ENCODE measurements at places on chromosomes 1 and 21. TPM values are rescaled to one million over a fixed set of nuclear protein-coding genes. Genes with fewer than 3 reads are reported as not detected.

Gene BLACAT1
- total RNA-seq = not detected

Gene OR2L2
- 0.46 TPM for total RNA-seq

DNA sequence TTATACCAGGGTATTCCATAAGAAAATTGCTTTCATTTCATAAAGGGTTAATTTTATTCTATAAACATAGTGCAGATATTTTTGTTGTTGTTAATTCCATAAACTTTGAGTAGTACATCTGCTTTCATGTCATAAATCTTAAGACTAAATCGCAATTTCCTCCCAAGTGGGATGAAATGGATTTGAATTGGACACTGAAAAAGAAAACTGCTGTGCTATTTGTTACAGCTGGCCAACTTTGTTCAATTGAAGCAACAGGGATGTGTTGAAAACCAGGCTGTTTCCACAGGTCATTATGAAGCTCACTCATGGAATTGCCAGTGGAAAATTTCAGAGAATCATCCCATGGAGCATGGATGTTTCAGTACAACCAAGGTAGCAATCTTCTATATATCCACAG is 252.5 kb upstream of the RGS18 start:
- no peaks in the 10 kb centered on the region for H3K27me3 ChIP-seq
- no peaks in the 10 kb centered on the region for H3K36me3 ChIP-seq
- no peak overlapping the region for H3K4me3 ChIP-seq
- no peaks in the 10 kb centered on the region for H3K4me1 ChIP-seq
- H3K27ac ChIP-seq = no peak overlapping the region

DNA sequence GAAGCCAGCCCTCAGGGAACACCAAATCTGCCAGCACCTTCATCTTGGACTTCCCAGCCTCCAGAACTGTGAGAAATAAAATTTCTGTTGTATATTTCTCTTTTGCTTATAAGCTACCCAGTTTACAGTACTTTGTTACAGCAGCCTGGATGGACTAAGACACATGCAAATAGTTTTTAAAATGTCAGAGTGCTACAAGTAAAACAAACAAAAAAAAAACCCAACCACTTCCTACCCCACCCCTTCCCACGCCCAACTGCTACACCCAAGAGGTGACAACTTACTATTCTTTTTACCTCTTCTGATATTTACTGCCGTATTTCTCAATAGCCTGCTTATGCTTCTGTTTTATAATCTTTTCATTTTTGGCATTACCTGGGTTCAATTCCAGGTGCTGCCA is 8.6 kb upstream of the SPSB1 start:
- H3K36me3 ChIP-seq = no peaks in the 10 kb centered on the region
- H3K27ac ChIP-seq = no peak overlapping the region
- peak; percentile 35 for DNase-seq
- no peaks in the 10 kb centered on the region for H3K27me3 ChIP-seq

- DNase-seq = no peak
- H3K36me3 ChIP-seq = no peaks in the 10 kb centered on the region
- no peak overlapping the region for H3K27ac ChIP-seq
- no peaks in the 10 kb centered on the region for H3K27me3 ChIP-seq
- H3K4me3 ChIP-seq = no peak overlapping the region
Observed at GRCh38 chr1:86429835-86430234, 5.9 kb downstream of the CLCA2 start.

- H3K4me1 ChIP-seq = no peaks in the 10 kb centered on the region
- no peak overlapping the region for H3K27ac ChIP-seq
- no peak overlapping the region for H3K4me3 ChIP-seq
- H3K36me3 ChIP-seq = no peaks in the 10 kb centered on the region
- H3K27me3 ChIP-seq = no peaks in the 10 kb centered on the region
Observed at GRCh38 chr1:4743978-4744750, 89.8 kb downstream of the AJAP1 start.

Gene RNU1-3
- 2,907 TPM for total RNA-seq

Gene ADAMTS1
- total RNA-seq = not detected

Gene PLEKHO1
- 104 TPM for total RNA-seq

GRCh38 chr1:181044449-181044966 is 10.7 kb downstream of the MR1 start:
- H3K4me3 ChIP-seq = no peak overlapping the region
- no peak for DNase-seq
- no peaks in the 10 kb centered on the region for H3K36me3 ChIP-seq
- no peak overlapping the region for H3K27ac ChIP-seq
- no peaks in the 10 kb centered on the region for H3K27me3 ChIP-seq

Gene TCHH
- 0.02 TPM for total RNA-seq

DNA sequence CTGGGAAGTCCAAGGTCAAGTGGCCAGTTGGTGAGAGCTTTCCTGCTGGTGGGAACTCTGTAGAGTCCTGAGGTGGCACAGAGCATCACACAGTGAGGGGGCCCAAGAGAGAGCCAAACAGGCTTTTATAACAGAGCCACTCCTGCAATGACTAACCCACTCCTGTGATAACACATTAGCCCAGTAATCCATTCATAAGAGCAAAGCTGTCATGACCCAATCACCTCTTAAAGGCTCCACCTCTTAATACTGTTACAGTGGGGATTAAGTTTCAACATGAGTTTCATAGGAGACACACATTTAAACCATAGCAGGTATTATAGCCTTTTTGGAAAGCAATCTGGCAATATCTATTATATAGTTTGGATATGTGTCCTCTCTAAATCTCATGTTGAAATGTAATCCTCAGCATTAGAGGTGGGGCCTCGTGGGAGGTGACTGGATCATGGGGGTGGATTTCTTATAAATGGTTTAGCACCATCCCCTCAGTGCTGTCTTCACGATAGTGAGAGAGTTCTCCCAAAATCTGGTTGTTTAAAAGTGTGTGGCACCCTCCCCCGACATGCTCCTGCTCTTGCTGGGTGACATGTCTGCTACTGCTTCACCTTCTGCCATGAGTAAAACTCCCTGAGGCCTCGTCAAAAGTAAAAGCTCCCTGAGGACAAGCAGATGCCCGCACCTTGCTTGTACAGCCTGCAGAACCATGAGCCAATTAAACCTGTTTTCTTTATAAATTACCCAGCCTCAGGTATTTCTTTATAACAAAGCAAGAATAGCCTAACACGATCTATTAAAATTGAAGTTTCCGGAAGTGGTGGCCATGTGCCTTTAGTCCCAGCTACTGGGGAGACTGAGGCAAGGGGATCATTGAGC is 64.5 kb downstream of the CD58 start:
- DNase-seq = no peak
- H3K27ac ChIP-seq = no peak overlapping the region
- H3K27me3 ChIP-seq = no peaks in the 10 kb centered on the region
- no peaks in the 10 kb centered on the region for H3K36me3 ChIP-seq

DNA sequence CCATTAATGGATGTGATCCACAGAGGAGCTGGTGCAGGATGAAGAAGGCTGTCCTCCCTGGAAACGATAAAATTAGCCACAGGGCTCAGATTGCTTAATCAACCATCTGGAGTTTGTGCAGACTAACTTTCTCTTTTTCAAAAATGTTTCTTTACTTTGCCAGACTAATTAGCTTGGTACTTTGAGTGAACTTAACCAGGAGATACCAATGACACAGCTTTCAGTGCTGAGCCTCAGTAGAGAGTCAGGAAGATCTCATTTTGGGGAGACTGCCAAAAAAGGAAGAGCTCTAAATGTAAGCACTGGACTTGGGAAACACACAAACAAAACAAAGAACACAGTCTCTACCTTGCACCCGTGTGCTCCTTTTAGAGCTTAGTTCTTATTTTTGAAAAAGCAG is 248.1 kb upstream of the DEPDC1 start:
- no peak for DNase-seq
- no peaks in the 10 kb centered on the region for H3K27me3 ChIP-seq
- H3K36me3 ChIP-seq = no peaks in the 10 kb centered on the region
- H3K4me1 ChIP-seq = no peaks in the 10 kb centered on the region

Gene C1orf74
- total RNA-seq = 1.3 TPM

Gene OR2M3
- total RNA-seq = not detected

Gene HCRTR1
- total RNA-seq = not detected

Gene CDC20
- 0.46 TPM for total RNA-seq

Gene OR2T33
- total RNA-seq = not detected

DNA sequence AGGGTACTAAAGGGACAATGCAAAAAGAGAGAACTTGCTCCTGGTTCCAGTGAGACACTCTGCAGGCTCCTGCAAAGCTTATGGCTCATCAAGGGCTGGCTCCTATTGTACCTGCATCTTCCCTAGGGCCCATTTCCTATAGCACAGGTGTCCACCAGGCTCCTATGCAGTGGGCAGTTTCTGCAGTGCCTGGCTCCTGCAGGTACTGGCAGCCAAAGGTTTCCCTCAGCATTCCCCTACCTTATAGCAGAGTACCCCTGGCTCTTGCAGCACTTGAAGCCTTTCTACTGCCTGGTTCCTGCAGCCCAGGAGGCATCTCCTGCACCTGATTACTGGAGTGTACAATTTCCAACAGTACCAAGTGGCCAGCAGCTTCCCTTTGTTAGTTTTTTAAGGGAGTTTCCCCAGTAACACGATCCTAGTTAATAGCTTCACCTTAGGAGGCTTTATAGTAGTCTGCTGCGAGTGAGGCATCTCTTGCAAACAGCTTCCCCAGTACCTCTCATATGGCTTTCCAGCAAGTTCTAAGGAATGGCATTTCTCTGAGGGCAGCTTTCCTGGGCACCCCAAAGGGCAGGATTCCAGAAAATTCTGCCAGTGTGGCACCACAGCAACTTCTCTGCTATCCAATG is 141.7 kb downstream of the DENND1B start:
- no peak overlapping the region for H3K4me3 ChIP-seq
- DNase-seq = no peak

Gene TENT5C
- total RNA-seq = 47.0 TPM

Gene TSPEAR
- not detected for total RNA-seq

Gene ADPRS
- total RNA-seq = 23.7 TPM

- H3K4me3 ChIP-seq = no peak overlapping the region
- H3K27me3 ChIP-seq = no peaks in the 10 kb centered on the region
- H3K36me3 ChIP-seq = no peaks in the 10 kb centered on the region
- H3K4me1 ChIP-seq = no peaks in the 10 kb centered on the region
- DNase-seq = no peak
- no peak overlapping the region for H3K27ac ChIP-seq
Observed at GRCh38 chr1:168304865-168305264, 24.2 kb downstream of the TBX19 start.

Gene CENPL
- 28.7 TPM for total RNA-seq

DNA sequence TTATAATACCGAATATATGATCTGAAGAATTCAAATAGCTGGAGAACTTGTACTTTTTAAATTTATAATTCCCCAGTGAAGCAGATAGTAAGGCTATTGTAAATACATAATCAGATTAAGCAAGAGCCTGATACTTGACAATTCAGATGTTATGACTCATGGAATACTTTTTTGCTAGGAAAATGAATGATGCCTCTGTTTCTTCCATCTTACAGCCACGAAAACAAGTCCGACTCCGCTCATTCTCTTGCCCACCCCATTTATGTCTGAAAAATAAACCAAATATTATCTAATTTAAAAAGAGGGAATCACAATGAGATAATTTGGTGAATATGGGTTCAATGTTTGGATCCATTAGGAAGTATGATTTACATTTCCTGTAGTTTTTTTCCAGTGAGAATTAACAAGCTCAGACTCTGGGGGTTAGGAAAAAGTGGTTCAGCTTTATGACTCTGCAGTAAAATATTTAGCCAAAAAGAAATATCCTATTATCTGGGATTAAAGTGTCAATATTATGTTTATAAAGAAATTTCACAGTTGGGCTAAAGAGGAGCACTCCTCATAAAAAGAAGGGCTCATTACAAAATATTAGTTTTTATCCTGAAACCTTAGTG is 50.4 kb upstream of the DAB1 start:
- no peak for DNase-seq
- no peaks in the 10 kb centered on the region for H3K4me1 ChIP-seq
- no peak overlapping the region for H3K27ac ChIP-seq
- no peaks in the 10 kb centered on the region for H3K36me3 ChIP-seq

DNA sequence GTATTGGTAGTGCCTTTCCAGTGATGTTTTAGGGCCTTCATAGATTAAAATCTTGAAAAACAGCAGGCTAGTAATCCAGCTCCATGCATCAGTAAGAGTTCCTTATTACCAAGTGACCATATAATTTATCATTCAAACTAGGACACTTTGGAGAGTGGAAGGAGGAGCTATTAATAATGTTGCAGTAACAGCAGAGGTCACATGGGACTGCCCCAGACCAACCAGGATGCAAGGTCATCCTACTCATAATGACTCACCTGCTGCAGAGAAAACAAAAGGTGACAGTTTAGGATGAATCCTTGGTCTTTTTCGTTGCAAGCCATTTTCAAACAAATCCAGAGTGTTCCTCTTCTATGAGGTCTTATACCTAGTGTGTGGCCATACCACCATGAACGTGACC is 187.4 kb downstream of the NUF2 start:
- no peaks in the 10 kb centered on the region for H3K27me3 ChIP-seq
- no peaks in the 10 kb centered on the region for H3K4me1 ChIP-seq
- H3K27ac ChIP-seq = no peak overlapping the region
- H3K36me3 ChIP-seq = no peaks in the 10 kb centered on the region

DNA sequence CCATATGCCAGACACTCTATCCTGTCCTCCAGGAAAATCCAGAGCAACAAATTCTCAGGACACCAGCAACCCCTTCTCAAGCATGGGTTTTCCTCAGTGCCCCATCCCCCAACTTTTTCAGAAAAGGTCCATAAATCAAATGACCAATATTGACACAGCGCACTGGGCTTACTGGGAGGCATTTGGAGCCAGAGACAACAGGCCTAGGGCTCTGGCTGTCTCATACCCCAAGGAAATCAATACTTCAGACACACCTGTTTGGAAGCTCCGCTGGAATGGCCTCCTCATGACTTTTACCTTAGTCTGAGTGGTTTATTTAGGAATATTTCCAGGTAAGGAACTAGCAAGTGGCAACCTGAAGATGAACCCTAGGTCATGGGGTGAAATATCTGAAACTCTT is 66.9 kb upstream of the TNR start:
- no peaks in the 10 kb centered on the region for H3K27me3 ChIP-seq
- no peak overlapping the region for H3K4me3 ChIP-seq
- H3K27ac ChIP-seq = no peak overlapping the region
- no peaks in the 10 kb centered on the region for H3K36me3 ChIP-seq
- no peaks in the 10 kb centered on the region for H3K4me1 ChIP-seq
- no peak for DNase-seq

Gene SLC30A10
- not detected for total RNA-seq

- H3K4me3 ChIP-seq = no peak overlapping the region
- H3K27ac ChIP-seq = no peak overlapping the region
- H3K27me3 ChIP-seq = no peaks in the 10 kb centered on the region
- no peaks in the 10 kb centered on the region for H3K36me3 ChIP-seq
Observed at GRCh38 chr1:177007437-177008161, 156.9 kb downstream of the ASTN1 start.

- H3K27me3 ChIP-seq = no peaks in the 10 kb centered on the region
- H3K36me3 ChIP-seq = no peaks in the 10 kb centered on the region
- H3K4me3 ChIP-seq = no peak overlapping the region
- no peak overlapping the region for H3K27ac ChIP-seq
- H3K4me1 ChIP-seq = no peaks in the 10 kb centered on the region
Observed at GRCh38 chr1:30241681-30242080, 481.7 kb downstream of the MATN1 start.

Gene FNDC5
- not detected for total RNA-seq
